Dorsolateral prefrontal cortex (tissue), 122 donors: ENCODE measurements at places on chromosomes 6 and 20.

DNA sequence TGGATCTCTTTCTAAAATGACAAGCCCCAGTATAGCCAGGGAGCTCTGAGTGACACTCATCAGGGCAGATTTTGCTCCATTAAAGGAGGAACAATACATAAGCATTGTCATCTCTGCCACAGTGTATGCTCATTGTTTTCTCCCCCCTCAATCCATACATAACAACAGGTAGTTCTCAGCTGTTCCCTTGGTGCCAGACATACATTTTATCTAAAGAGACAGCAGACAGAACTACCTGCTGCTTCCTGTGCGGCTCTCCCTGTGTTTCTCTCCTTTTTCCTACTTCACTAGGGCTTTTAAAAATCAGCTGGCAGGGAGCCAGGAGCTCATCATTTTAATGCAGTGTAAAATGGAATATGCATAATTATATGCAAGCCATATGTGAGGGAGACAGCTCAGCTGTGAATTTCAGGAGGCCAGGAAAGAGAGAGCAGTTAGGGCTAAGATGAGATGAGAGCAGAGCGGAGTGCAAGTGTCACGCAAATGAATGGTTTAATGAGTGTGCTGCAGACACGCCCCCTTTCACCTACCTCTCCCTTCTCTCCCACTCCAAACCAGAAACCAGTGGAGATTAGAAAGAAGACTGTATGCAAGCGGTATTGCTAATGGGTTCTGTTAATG lies 96.0 kb downstream of the SOBP start:
- no peak for DNase-seq

- no peak for DNase-seq
Measured at GRCh38 chr20:5977223-5977622, 26.8 kb downstream of the MCM8 start.

DNA sequence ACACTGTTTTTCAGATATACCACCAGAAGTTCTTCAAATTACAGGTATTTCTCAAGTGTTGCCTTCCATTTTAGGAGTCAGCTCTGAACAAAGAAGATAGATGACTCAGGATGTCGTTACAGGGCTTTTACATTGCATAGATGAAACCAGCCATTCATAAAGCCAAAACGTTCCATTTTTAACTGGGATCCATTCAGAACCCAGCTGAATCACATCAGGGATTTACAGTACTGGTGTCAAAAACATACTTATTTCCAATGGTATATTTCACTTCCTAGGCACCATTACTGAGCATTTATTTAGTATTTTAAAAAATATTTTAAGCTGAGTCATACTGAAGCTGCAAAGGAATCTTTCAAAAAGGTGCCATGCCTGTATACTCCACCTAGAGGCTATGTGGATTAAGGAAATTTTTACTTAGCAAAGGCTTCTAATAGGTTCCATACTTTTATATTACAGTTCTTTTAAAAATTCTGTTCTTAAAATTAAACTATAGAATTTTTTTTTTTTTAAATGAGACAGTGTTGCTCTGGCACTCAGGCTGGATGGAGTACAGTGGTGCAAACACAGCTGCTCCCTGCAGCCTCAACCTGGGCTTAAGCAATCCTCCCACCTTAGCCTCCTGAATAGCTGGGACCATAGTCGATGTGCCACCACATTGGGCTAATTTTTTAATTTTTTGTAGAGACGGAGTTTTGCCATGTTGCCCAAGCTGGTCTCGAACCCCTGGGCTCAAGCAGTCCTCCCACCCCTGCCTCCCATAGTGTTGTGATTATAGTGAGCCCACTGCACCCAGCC lies 2.6 kb downstream of the ASF1A start:
- no peak for DNase-seq

- DNase-seq, result no peak
Measured at GRCh38 chr6:26092443-26092842, 5.2 kb downstream of the HFE start.

DNA sequence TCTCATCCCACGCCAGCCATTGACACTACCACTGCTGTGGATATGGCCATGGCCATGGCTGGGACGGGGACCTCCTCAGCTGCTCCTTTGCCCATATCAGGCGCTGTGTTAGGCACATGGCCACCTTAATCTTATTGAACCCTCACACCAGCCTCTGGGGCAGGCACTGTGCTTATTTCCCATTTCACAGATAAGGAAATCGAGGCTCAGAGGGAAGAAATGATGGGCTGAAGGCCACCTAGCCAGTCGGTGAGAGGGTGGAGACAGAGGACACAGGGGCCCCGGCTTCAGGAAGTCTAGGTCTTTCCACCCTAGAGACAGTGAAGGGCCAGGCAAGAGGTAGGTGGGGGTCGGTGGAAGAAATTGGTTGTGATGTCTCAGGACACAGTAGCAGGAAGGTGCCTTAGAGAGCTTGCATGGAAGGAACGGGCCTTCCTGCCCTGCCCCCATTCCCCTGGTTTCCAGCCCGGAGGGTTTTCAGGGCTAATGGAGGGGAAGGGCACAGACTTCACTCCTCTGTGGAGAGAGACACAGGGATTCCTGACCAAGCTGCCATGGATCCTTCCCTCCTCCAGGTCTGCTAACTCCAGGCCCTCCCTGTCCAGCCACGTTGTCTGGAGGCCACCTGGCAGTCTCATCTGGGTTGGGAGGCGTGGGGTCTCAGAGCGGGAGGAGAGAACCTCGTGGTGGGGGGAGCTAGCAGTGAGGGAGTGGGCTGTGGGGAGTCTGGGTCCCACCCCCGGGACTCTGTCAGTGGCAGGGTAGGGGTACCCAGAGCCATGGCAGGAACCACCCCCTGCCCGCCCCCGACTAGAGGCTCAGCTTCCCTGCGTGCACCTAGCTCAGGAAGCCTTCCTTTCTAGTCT lies 120.4 kb downstream of the VEGFA start:
- DNase-seq, result no peak

- peak; percentile 87 for DNase-seq
Measured at GRCh38 chr6:161233986-161234661, 39.7 kb downstream of the AGPAT4 start.

DNA sequence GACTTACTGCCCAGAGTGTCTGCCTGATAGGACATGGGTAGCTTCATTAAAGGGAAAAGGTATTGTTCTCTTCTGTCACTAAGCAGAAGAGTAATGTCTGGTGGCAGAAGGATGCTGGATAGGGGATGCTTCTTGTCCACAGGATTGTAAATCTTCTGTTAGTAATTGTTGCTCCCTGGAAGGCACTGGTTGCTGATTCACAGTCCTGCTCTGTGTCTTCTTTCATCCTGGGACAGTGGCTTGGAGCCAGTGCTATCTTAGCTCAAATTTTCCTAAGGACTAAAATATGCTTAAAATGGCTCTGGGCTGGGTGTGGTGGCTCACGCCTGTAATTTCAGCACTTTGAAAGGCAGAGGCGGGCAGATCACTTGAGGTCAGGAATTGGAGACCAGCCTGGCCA lies 48.0 kb downstream of the SYTL3 start:
- no peak for DNase-seq

DNA sequence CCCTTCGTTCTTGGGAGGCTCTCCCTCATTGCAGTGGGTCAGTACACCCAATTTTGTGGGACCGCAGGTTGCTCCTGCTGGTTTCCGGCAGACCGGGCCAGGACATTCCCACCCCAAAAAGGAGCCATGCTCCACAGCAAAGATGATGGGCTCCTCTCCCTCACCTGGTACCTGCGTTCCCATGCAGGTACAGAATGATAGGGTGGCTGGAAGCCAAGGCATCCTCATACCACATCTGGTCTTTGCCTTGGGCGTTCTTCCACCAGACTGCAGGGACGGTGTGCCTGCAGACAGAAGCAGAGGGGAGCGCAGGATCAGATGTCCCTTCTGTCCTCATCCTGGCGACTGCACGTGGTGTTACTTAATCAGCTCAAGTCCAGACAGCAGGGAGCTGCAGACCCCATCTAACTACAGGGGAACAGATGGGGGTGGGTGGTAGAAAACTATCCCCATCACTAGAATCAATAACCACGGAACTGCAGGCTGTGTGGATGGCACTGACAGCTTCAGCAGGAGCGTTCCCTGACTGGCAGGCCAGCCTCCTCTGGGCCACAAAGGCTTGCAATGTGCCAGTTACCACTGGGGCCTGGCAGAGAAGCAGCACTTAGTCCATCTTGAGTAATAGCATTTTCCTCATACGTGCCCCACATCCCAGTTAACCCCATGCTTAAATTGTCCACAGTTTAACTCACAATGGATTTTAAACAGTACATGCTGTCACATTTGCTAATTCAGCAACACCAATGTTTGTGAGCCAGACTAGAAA lies 70.4 kb downstream of the ABHD12 start:
- no peak for DNase-seq

DNA sequence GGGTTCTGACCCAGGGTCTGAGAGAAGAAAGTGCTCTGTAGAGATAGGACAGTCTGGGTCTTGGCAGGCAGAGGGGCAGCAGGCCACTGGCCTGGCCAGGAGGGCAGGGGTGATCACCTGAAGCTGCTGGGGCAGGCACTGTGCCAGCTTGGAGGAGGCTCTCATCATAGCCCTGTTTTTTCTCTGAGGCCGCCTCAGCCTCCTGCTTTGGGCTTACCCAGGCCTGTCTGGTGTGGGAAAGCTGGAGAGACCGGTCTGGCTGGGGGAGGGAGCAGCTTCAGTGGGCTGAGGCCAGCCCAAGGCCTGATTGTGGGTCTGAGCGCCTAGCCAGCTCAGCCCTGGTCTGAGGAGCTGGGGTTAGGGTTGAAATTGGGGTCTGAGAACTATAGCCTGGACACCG lies 3.9 kb downstream of the LPIN3 start:
- DNase-seq, result no peak

- DNase-seq, result no peak
Measured at GRCh38 chr6:170553534-170554012, 466 bp upstream of the PSMB1 start.

- no peak for DNase-seq
Measured at GRCh38 chr6:43016176-43016942, 2.3 kb downstream of the KLHDC3 start.

DNA sequence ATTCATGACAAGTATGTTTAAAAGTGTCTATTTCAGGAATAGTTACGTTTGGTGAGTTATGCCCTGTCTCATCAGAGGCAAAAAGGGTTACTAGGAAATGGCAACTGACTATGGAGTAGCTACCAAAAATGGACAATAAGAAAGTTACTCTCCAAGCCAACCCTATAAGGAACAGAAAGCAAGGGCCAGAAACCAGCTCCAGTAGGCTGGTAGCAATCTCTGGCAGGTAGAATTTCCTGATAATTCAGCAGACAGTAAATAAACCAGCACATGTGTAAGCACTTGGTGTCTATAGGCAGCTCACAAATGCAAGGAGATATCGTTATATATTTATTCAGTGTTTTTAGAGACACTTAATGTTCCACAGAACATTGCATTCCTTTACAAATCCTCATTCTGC lies 20.3 kb downstream of the SOX4 start:
- DNase-seq, result no peak

DNA sequence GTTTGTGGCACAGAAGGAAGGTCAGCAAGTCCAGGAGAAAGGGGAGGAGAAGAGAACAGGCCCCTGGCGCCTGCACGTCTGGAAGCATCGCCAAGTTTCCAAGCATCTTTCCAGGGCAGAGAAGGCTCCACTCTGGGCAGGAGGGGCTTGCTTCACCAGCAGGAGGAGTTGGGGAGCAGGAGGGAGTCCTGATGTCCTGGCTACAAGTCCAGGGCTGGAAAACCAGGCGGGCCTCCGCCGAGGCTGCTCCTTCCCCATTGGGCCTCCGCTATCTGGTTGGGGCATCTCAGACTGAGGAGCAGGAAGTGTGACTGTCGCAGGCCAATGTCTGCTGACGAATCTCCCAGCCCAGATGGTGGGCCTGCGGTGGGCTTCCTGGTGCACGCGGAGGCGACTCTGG lies 421.9 kb downstream of the PREX1 start:
- no peak for DNase-seq

DNA sequence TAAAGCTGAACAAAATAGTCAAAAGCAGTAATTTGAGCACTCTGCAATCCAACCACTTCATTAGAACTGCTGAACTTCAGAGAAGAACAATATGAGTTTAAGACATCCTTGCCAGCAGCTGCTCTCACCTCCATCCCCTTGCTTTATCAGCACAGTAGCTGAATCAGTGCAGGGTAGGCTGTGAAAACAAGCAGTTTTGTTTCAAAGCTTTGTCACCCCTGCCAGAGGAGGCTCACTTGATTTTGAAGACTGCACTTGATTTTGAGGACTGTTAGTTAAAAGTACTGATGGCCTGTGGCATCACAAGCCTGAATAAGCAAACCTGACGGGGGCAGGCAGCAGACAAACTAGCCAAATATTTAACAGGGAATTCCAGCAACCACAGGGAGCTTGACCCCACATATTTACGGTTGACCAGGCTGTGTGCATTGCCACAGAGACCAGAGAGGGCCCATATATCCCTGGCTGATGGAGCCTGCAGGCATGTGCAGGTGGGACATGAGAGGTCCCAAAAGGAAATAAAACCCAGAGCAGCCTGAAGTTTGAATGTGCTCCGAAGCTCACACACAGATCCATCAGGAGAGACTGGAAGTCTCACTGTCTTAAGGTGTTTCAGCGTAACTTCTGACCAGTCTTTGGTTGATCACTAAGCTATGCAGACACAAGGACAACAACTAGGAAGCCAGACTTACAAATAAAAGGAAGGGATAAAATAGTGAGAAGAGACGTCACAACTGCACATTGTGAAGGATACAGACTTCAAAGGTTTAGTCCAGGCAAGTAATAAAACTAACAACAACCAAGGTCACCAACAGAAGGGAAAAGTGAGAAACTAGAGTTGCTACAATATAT lies 97.4 kb downstream of the PDSS2 start:
- no peak for DNase-seq

- DNase-seq, result no peak
Measured at GRCh38 chr6:137416376-137417109, 77.7 kb downstream of the OLIG3 start.

- DNase-seq, result no peak
Measured at GRCh38 chr6:2805031-2805430, 36.6 kb downstream of the SERPINB1 start.

GRCh38 chr6:83976037-83976755 lies 57.4 kb upstream of the MRAP2 start:
- no peak for DNase-seq

GRCh38 chr6:63521475-63522210 lies 50.6 kb upstream of the LOC128125822 start:
- DNase-seq, result no peak

- DNase-seq, result no peak
Measured at GRCh38 chr6:81216668-81217067, 535.8 kb downstream of the TENT5A start.
